Urinary bladder (tissue), 4 donors: ENCODE measurements at places on chromosomes 16 and 17. TPM values are rescaled to one million over a fixed set of nuclear protein-coding genes. Genes with fewer than 3 reads are reported as not detected.

ABCC3 gene
- total RNA-seq: 6.9 TPM

GNGT2 gene
- total RNA-seq: 0.42 TPM

CHP2 gene
- total RNA-seq: 3.0 TPM

DNA sequence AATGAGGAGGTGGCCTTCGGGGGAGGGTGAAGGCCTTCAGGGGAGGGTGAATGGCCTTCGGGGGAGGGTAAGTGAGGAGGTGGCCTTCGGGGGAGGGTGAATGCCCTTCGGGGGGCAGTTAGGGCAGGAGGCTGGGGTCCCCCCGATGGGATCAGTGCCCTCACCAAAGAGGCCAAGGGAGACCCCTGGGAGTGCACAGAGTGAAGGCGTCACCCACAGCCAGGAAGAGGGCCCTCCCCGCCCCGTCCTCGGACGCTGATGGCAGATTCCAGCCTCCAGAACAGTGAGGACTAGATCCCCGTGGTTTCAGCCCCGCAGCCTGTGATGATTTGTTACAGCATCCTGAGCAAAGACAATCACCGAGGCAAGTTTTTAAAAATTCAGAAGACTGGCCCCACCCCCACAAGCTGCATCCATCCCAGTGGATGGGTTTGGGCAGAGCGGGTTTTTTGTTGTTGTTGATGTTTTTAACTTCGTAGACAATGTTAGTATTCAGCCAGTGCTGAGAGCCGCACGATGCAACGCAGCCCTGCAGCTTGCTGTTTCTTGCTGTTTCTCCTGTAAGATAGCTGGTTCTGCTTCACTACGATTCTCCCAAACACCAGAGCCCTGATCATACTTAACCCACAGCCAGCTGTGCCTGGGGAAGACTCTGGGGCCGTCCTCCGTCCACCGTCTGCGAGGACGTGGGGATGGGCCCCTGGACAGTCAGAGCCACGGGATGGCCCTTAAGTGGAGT, 40.7 kb upstream of the CBFA2T3 start:
- no peak for DNase-seq

PRAC1 gene
- total RNA-seq: 7.7 TPM

DNA sequence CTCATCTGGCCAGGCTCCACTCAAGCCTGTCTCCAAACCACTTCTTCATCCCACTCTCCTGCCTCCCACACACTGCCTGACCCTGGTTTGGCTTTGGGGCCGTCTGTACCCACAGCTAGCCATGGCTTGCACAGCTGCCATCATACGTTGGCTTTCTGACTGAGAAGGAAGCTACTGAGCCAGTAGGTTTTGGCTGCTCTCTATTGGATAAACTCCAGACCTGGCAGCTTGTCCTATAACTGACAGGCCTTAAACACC, 3.9 kb downstream of the MIF4GD start:
- no peak for DNase-seq

GRCh38 chr16:65235339-65236177, 113.7 kb upstream of the CDH11 start:
- no peak for DNase-seq

GRCh38 chr17:45171338-45172231, 9.9 kb downstream of the HEXIM2 start:
- DNase-seq: no peak

DNA sequence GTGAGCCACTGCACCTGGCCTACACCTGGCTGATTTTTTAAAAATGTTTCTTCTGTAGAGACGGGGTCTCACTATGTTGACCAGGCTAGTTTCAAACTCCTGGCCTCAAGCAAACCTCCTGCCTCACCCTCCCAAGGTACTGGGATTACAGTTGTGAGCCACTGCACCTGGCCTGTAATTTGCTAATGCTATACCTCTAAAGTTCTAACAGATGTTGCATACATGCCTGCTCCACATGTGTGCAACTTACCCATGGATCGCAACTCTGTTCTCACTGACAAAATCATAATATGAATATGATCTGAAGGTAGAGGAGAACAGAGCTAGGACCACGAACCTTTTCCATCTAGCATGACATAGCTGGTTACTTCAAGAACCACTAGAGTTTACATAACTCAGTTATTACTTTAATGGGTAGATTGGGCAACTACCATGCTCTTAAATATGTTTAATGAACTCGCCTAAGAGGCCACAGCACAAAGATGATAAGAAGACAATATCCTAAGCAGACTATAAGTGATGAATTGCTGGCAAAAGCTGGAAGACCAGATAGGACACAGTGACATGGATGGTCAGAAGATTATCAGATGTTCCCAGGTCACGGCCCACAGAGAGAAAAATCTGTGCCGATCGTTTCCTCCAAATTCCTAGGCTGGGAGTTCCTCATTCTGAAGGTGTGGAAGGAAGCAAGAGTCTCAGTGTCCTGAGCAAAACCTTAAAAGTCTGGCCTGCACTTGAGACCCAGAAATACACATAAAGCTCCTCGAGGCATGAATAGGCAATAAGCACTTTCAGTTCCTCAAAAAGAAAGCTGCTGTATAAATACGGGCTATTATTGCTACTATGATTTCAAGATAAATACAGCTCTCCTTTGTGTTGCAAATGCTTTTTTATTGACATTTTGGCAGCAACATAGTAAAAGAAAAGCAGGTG, 53.6 kb upstream of the ICAM2 start:
- no peak for DNase-seq

DNA sequence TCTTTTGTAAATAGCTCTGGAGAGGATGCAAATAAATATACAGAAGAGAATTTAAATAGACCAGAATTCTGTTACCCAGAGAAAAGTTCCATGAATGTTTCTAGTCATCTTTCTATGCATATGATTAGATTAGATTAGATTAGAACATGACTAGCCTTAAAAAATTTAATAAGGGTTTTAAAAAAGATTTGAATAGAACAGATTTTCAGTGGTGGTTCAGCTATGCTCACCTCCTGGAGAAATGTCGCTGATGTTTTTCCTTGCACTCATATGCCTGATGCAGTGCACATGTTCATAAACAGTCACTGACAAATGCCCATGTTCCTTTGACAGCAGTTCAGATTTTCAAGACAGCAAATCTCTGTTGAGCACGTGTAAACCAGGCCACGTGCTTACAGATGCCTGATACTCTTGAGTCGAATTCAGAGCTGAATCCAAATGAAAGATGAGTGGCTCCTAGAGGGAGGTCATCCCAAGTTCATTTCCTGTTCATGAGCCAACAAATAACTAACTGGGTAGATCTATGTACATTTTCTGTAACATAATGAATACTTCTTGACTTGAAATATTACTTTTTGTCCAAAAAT, 19.9 kb upstream of the RAB11FIP4 start:
- no peak for DNase-seq

- DNase-seq: no peak
These were observed 15.3 kb upstream of the WNT3 start for GRCh38 chr17:46833840-46834208.

DNA sequence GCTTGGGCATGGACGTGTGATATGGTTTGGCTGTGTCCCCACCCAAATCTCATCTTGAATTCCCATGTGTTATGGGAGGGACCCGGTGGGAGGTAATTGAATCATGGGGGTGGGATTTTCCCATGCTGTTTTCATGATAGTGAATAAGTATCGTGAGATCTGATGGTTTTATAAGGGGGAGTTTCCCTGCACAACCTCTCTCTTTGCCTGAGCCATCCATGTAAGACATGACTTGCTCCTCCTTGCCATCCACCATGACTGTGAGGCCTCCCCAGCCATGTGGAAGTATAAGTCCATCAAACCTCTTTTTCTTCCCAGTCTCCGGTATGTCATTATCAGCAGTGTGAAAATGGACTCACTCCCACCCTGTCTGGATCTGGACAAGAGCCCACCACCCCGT, 393.4 kb downstream of the SEC14L1 start:
- DNase-seq: no peak

TEX14 gene
- 0.11 TPM for total RNA-seq

GRCh38 chr17:28871056-28871579, 16.3 kb downstream of the ERAL1 start:
- DNase-seq: no peak

NECAB2 gene
- 1.0 TPM for total RNA-seq

GRCh38 chr16:6284731-6285130, 1047.9 kb upstream of the RBFOX1 start:
- DNase-seq: no peak

DNA sequence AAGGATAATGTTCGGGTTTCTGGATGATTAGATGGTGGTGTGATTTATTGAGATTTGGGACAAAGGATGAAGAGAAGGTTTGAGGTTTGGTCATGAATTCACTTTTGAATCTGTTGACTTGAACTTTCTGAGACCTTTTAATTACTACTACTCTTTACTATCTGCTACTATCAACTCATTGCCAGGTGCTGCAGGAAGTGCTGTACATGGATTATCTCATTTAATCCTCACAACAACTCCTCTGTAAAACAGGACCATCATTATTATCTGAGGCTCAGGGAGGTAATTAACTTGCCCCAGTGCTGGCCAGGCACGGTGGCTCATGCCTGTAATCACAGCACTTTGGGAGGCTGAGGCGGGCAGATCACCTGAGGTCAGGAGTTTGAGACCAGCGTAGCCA, 2.9 kb upstream of the ANKRD40 start:
- no peak for DNase-seq

ZNF821 gene
- total RNA-seq: 5.8 TPM
